Stimulated activated CD4-positive, alpha-beta T cell treated with anti-CD3 and anti-CD28 coated beads, Interleukin-15, amount 100 ng/mL, for 48 hours (primary cell): ENCODE measurements at places on chromosomes 5 and 9.

DNA sequence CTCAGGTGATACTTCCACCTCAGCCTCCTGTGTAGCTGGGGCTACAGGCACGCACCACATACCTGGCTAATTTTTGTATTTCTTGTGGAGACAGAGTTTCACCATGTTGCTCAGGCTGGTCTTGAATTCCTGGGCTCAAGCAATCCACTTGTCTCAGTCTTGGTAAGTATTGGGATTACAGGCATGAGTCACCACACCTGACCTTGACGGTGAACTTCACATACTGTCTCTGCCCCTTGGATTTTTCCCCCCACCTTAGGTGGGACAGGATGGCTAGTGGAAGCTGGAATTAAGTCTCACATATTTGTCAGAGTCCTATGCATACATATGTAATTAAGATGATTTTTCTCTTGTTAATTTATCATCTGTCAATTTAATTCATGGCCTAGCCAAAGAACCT, 20.9 kb upstream of the RFK start:
- no peak for DNase-seq

GRCh38 chr9:115482747-115483146, 364.8 kb upstream of the TNC start:
- DNase-seq = no peak

DNA sequence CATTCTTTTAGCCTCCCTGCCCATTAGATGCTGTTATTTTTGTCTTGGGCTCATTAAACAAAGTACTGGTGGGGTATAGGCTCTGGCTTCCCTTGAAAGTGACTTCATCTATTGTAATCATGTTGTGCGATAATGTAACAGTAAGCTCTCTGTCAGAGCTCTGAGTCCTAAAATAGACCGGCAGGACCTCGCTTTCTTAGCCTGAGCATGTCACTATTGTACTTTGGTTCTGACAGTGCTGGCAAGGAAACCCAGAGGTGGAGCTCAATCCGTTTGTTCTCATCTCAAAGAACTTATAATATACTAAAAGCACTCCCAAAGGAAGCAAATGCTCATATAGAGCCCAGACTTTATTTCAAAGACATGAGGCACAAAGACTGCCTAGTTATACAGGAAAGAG, 339.1 kb upstream of the CCNH start:
- no peak for DNase-seq

DNA sequence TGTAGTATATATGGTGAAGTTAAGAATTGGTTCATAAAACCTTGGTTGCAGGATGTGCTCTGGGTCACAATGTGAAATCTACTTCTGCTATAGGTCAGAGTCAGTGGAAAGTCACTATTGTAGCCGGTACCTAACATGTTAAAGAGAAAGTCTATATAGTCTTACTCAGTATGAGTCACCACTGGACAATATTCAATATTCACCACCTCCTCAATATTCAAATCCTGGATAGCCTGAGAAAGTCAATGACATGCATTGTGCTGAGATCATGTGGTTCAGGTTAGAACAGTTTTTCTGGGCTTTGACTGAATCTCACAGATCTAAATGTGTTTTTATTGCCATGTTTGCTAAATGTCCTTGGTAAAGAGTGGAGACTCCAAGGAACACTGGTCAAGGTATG, 108.8 kb downstream of the HMHB1 start:
- no peak for DNase-seq

GRCh38 chr5:95181644-95182043, 103.2 kb downstream of the MCTP1 start:
- DNase-seq = no peak

GRCh38 chr5:77924081-77924480, 147.9 kb upstream of the TBCA start:
- no peak for DNase-seq

- DNase-seq = no peak
Observed at GRCh38 chr5:125142458-125142857, 396.0 kb upstream of the ZNF608 start.

DNA sequence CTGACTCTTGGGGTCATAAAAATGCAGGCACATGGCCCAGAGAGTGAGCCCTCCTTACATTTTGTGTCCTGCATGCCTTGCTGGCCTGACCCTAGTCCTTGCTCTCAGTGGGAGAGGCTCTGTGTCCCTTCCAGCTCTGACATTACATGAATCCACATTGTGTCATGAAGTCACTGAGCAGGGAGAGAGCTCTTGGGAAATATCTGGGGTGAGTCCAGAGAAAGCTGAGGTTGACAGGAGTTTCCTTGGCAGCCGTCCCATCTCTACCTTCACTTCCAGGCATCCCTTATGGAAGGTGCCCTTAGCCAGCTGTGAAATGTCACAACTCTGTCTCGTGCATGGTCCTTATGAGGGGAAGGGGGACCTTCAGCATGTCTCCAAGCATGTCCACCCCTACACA, 41.0 kb downstream of the FAT2 start:
- no peak for DNase-seq

- no peak for DNase-seq
Observed at GRCh38 chr5:23825196-23825595, 317.8 kb downstream of the PRDM9 start.

- DNase-seq = no peak
Observed at GRCh38 chr9:8823131-8823895, 1023.7 kb upstream of the DMAC1 start.

- DNase-seq = no peak
Observed at GRCh38 chr9:5596173-5596572, 32.7 kb upstream of the RIC1 start.

DNA sequence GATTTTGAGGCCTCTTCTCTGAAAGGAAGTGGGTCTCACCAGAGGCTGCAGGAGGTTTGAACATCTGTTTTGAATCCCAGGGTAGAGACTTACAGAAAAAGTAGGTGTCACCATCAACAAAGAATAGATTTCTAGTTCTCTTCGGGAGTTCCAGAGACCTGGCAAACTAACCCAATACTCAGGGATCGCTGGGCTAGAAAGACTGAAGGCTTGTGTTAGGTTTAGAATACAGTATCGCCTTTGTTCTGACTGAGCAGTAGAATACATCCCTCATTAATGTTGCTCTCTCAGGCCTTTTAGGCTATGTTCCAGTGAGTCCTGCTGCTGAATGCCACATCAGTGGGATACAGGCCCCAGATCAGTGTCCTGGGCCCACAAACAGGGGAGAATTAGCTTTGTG, 27.2 kb downstream of the RUSC2 start:
- DNase-seq = no peak

DNA sequence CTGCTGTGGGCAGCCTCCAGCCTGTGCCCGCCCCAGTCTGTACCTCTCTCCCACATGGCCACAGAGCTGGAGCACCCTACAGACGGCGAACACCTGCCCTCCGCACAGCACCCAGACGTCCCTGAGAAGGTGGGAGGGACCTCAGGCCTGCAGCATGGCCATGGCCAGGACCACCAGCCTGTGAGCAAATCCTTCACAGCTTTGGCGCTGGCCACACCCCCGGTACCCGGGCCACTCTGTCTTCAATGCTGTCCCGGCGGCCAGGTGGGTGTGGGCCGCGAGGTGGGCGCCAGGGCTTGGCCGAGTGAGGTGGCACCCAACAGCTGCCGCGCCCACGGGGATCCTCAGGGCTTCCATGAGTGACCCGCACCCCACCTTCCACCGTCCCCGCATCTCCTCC, 18.7 kb downstream of the NOTCH1 start:
- DNase-seq = no peak

DNA sequence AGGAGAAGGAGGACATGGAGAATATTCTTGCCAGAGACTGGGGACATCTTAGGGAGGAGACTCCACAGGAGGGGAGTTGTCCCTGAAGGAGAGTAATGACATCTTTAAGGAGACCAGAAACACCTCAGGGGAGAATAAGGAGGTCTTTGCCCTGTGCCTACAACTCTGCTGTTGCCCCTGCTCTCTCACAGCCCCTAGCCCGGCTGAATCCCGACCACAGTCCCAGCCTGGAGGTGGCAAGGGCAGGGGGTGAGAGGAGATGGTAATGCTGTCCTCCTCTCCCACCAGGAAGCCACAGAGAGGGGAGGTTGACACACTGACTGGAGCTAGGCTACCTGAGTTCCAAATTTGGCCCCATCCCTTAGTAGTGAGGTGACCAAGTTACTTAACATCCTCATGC, 30.2 kb upstream of the ENHO start:
- no peak for DNase-seq

DNA sequence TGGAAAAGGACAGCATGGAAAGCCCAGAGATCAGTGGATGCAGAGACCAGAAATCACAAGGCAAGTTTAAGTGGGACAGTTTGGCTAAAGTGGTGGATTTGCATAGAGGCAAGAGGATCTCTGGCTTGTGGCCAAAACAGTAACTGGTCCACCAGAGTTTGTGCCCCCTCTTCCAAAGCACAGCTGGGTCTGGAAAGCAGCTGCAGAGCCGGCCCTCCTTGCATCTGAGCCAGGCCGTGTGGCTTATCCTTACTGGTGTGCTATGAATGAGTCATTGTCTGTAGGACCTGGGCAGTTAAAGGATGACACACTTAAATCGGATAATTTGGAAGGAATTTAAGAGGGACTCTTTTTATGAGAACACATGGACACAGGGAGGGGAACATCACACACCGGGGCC, 146.6 kb downstream of the PIP5K1B start:
- no peak for DNase-seq

DNA sequence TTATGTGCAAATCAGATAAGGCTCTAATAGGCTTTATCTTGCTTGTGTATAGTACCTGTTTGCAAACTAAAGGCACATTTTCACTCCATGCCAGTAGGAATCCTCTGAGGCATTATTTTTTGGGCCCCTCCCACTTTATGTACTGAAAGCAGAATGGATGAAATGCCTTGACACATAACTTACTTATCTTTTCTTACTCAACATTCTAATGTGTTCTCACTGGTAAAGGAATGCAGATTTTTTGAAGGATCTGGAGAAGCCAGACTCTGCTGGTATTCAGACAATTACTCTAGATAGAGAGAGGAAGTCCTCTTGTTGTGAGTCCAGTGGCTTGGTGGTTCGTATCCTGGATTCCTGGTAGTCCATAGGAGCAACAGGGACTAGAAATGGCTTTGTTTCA, 336.7 kb downstream of the CCDC171 start:
- no peak for DNase-seq

- DNase-seq = no peak
Observed at GRCh38 chr9:124685217-124685616, 85.9 kb downstream of the NR6A1 start.

GRCh38 chr9:126830827-126831226, 26.0 kb downstream of the ZBTB43 start:
- DNase-seq = no peak

GRCh38 chr5:57420801-57421200, 61.8 kb downstream of the ACTBL2 start:
- no peak for DNase-seq

DNA sequence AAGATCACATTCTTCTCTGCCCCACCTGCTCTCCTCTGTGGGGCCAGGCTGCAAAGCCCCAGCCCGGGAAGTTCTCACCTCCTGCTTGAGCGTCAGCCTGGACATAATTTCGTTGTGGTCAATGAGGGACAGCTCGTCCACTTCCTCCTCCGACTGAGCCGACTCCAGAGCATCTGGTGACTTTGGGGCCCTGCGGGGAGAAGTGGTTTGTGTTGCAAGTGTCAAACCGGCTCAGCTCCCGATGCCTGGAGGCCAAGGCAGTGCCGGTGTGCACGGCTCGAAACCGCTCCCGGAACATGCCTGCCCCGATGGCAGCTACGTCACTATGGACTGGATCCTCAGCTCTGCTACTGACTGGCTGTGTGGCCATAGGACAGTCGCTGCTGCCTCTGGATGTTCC, 52.8 kb downstream of the PRRT1B start:
- no peak for DNase-seq

GRCh38 chr5:82356808-82357671, 78.9 kb upstream of the RPS23 start:
- DNase-seq = peak; percentile 72

DNA sequence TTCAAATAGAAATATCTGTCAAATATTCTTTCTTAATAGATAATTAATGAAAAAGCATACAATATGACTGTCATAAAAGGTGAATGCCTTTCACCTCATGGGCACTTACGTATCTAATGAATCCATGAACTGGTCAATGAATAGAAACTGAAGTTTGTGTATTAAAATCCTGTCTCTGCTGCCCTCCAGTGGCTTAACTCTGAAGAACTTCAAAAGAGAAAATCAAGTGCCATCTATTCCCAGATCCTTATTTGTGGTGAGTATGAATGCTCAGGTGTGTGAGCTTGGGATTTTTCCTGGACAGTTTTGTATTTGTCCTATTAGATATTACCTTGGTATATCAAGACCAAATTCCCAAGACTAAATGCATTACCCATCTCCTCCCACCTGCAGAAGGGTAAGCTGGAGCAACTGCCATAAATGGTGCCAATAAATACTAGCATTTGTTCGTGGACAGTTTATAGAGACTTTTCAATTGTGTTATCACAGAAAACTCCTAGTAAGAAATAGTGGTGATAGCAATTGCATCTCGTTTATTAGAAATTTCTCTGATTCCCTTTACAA, 44.0 kb upstream of the SVEP1 start:
- DNase-seq = no peak
